ENCODE measurements at places on chromosomes 1 and 21.

DNA sequence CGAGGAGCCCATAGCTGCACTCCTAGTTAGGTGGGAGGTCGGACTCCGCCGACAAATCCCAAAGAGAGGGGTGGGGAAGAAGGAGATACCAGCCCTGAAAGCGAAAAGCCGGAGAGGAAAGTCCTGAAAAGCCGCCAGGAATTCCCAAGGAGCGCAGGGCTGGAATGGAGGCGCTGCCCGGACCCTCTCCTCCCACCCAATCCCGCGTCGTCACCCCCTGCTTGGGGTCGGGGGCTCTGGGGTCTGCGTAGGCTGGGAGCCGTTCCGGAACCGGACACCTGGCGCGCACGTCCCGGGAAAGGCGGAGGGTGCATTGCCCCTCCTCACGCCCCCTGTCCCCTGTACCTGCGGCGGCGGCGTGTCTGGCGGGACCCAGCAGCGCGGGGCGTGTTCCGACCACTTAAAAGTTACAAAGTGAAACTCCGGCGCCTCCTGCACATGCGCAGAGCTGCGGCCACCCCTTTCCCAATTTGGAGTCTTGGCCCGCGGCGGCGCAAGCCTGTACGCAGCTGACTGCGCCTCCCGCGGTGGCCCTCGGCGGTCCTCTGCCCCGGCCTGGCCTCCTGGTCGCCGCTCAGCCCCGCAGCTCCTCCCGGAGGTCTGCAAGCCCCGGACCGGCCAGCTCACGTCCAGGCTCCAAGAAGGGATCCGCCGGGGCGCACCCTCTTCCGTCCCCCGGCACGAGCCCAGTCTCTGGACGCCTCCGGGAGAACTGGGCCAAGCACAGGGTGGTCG is at the start of gene TMEM63A:
TMEM63A (minus strand) TSS at position 422 of the 735 bp plus-strand sequence. CDS start 4,800 bp downstream, outside the sequence.
- DNase-seq = peak; percentile 64

DNA sequence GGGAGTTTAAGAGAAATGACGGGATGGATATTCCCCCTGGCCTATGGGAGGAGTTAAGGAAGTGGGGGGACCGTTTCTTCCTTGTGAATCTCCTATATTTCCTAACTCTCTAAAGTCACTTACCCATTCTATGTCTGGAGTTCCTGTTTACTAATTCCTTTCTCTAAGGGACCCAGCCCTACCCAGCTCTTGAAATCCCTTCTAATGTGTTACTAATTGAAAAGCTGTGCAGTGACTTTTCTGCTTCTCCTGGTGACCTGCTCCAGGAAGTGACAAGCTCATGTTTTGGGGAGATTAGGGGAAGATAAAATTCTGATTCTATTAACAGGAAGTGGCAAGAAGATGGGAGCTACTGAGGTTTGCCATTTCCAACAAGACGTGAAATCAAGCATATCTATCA is 4.0 kb upstream of the SAMSN1 start:
- DNase-seq = no peak

DNA sequence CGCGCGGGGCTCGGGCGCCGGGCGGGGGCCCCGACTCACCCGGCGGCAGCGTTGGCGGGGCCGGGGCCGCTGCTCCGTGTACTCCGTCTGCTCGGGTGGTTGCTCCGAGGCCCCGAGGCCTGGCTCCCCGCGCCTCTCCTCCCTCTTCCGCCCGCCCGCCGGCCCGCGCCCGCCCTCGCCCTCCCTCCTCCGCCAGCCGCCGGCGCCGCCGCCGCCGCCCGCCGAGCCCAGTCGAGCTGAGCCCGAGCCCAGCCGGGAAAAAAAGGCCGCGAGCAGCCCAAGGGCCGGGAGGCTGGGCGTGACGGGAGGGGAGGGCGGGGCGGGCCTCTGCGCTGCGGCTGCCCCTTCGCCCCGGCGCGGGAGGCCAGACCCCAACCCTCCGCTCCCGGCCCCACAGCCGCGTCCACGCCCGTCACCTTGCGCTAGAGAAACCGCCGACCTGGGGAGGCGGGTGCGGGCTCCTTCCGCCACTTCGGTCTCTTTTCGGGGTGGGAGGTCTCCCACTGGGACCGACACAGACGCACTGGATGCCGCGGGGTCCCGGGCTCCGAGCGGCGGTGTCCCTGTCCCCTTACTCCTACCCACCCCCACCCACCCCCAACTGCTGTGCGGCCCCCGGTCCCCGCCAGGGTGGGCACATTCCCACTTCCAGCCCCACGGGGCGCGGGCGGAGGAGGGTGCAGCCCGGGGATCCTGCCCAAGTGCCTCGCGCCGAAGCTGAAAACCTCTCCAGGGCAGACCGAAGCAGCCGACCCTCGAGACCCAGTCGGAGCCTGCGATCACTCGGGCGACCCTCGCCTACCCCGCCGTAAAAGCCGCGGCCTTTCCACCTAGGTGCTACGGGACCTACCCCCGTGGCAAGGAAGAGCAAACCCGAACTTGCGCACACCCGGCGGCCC is at the start of gene CERS2:
CERS2 (minus strand) TSS at position 256 of the 899 bp plus-strand sequence. CDS start 5,745 bp downstream, outside the sequence.
- DNase-seq = no peak

- DNase-seq = no peak
These were observed 21.4 kb downstream of the MYBPH start for GRCh38 chr1:203153989-203154821.

- DNase-seq = no peak
These were observed 25.0 kb downstream of the CD55 start for GRCh38 chr1:207346513-207346912.

- DNase-seq = peak; percentile 61
These were observed 1.1 kb downstream of the POGZ start for GRCh38 chr1:151457911-151458801.

DNA sequence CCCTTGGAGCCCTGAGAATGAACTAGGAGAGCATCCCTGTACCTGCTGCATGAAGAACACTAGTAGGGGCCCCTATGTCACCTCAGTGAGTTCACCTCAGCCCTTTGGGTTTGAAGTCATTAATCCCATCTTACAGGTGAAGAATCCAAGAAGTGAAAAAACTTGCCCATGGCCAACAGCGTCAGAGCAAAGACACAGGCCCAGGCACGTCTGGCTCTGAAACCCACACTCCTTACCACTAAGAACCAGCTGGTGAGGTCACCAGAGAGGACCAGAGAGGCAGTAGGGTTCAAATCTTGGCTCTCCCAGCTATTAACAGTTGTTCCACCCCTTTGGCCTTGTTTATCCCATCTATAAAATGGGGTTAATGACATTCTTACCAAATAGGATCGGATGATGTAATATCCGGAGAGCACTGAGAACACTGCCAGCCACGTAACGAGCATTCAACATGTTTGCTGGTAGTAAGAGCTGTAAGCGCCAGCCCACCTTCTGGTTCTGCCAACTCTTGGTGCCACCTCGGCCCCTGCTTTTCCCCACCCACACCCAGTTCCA is 8.8 kb downstream of the MATN1 start:
- DNase-seq = no peak

DNA sequence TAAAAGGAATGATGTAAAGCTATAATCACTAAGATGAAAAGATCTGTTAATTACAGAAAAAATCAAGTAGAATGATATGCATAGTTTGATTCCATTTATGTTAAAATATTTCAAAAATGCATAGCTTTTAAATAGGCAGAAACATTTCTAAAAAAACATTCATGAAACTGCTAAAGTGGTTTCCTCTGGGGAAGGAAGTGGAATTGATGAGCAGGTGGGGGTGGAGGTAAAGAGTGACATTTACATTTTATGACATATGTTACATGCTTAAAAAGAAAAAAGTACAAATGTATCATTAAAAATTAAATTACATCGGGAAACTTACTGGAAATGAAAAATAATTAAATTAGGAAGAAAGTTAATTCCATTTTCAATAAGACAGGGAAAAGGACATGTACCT is 42.8 kb upstream of the JAK1 start:
- DNase-seq = no peak

DNA sequence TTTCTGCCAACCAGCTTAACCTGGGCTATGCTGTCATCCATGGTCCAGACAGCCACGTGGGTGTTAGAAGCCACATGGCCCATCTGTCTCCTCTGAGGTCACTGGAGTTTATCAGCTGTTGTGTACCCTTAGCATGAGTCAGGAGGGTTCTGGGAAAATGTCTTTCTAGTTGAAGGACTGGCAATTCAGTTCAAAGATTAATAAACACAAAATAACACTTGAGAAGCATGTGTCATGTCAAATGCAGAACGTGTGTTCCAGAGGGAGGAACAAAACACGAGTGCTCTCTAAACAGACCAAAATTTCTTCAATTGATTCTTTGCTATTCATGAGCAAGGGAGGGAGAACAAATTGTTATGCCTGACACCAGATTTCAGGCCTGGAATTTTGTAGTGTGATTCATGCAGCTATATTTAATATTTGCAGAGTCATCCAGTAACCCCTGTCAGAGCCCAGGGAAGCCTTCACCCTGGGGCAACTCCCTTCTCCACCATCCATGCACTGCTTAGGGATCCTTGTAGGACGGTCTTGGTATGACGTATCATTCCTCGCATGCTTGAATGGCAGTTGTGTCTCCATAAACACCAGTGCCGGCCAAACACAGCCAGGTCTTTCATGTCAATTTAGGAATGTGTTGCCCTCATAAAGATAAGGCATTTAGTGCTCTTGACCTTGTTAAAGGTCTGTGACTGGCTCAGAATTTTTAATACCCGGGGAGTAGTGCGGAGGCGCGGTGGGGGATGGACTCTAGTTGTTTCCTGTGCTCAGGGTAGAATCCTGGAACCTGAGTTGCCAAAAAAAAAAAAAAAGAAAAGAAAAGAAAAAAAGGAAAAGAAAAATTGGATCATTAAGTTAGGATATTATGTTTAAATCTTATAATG is 27.7 kb upstream of the DYRK1A start:
- DNase-seq = peak; percentile 61

DNA sequence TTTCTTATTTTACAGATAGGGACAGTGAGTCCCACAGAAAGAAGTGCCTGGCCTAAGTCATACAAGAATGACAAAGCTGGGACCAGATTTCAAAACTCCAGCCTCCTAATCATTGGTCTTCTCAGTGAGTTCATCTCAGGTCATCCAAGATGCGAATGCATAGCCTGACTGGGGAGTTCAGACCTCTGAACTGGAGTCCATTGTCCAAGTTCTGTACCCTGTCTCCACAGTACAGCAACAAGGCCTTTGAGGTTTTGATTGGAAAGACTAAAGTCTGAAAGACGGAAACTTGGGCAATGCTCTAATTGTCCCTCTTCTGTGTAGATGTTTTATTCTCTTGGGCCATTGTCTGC is 62.0 kb downstream of the TNN start:
- DNase-seq = no peak

Data from HCT116 (cell line).